ENCODE measurements at places on chromosomes 1 and 21. TPM values are rescaled to one million over a fixed set of nuclear protein-coding genes. Genes with fewer than 3 reads are reported as not detected.

LENEP gene
- total RNA-seq: not detected

OR2T3 gene
- not detected for total RNA-seq

SEMA4A gene
- 0.16 TPM for total RNA-seq

NR1I3 gene
- not detected for total RNA-seq

NUAK2 gene
- 2.9 TPM for total RNA-seq

RNU1-3 gene
- total RNA-seq: 6,751 TPM

TNFRSF1B gene
- 23.9 TPM for total RNA-seq

UBASH3A gene
- not detected for total RNA-seq

OR2L5 gene
- not detected for total RNA-seq

TAS1R1 gene
- total RNA-seq: not detected

PLEKHG5 gene
- total RNA-seq: 52.8 TPM

SLC30A10 gene
- not detected for total RNA-seq

INSRR gene
- not detected for total RNA-seq

PRMT2 gene
- 209 TPM for total RNA-seq

CLDN17 gene
- not detected for total RNA-seq

CADM3 gene
- total RNA-seq: 0.06 TPM

EVI5 gene
- total RNA-seq: 36.2 TPM

PRELP gene
- total RNA-seq: not detected

MEF2D gene
- total RNA-seq: 11.6 TPM

Data from bladder microvascular endothelial cell (primary cell).